Daoy (cell line): ENCODE measurements at places on chromosomes 1 and 21. TPM values are rescaled to one million over a fixed set of nuclear protein-coding genes. Genes with fewer than 3 reads are reported as not detected.

- DNase-seq = no peak
These were observed 42.9 kb downstream of the ATP1A1 start for GRCh38 chr1:116415699-116416533.

- no peak for DNase-seq
These were observed 20.4 kb downstream of the WNT4 start for GRCh38 chr1:22122273-22123070.

- DNase-seq = no peak
These were observed 14.0 kb upstream of the SAMSN1 start for GRCh38 chr21:14560139-14560538.

GRCh38 chr1:101484689-101485338 lies 248.0 kb downstream of the S1PR1 start:
- DNase-seq = no peak

GRCh38 chr1:43229826-43230780 lies 39.7 kb upstream of the TMEM125 start:
- no peak for DNase-seq

- DNase-seq = peak; percentile 91
These were observed 22.5 kb downstream of the CHD5 start for GRCh38 chr1:6157528-6158174.

GRCh38 chr21:25559746-25560145 lies 47.5 kb downstream of the MRPL39 start:
- DNase-seq = no peak

DNA sequence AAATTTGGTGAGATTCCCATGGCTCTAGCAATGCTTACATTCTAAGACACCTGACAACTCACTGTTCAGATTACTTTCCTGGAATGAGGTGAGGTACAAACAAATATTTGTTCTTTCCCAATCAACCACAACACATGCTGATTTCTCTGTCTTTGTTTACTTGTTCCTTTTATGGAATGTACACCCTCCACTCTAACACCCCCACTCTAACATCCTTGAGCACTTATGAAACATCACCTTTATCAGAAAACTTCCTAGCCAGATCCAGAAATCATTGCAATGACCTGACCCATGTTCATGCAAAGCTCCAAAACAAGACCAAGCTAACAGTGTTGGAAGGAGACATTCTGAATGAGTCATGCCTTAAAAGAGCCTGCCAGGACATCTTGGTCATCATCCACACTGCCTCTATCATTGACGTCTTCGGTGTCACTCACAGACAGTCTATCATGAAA lies 35.5 kb downstream of the HSD3B1 start:
- DNase-seq = no peak

- DNase-seq = no peak
These were observed 465.4 kb upstream of the PBX1 start for GRCh38 chr1:164093543-164093942.

Gene GBP7
- total RNA-seq = not detected in 2 replicates

Gene SYCP1
- not detected in 2 replicates for total RNA-seq

Gene C4BPA
- total RNA-seq = not detected in 2 replicates
